Left cardiac atrium (tissue), 4 donors: ENCODE measurements at places on chromosomes 6 and 20. TPM values are rescaled to one million over a fixed set of nuclear protein-coding genes. Genes with fewer than 3 reads are reported as not detected.

DNA sequence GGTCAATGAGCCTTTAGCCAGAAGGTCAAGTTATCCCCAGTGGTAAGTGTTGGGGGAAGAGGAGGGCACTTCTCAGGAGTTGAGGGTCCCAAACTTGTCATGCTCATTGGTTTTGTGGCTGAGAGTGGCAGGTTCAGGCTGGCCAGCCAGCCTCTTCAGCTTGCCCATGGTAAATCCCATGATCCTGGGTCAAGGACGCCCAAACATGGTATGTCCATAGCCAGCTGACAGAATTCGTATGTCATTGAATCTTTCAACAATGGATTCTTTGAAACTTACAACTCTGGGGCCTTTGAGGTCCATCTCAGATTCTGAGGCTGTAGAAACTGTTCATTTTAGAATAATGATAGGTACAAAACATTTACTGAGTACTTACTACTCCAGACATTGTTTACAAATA lies 36.1 kb upstream of the RSPO4 start:
- no peak for DNase-seq

The BPIFB1 gene
- not detected for total RNA-seq

GRCh38 chr6:2127484-2127911 lies 117.9 kb downstream of the GMDS start:
- DNase-seq: peak; percentile 90

DNA sequence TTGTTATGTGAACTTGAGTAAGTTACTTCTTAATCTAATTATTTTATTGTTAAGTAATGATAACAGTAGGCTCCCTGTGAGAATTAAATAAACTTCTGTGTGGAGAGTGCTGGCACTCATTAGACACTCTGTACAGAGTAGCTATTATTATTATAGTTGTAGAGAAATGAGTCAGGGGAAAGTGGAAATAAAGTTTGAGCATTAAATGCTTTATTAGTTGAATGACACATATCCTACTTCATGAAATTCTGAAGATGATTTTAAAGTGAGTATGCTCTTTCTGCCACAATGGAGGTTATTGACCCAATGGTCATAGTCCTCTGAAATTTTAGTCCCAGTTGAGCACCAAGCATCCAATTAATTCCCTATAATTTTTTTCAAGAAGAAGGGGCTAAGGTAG lies 5.9 kb downstream of the ECI2 start:
- no peak for DNase-seq

The NKAIN2 gene
- total RNA-seq: 2.7 TPM

- DNase-seq: no peak
Measured at GRCh38 chr6:157879873-157880254, 56.8 kb downstream of the SNX9 start.

DNA sequence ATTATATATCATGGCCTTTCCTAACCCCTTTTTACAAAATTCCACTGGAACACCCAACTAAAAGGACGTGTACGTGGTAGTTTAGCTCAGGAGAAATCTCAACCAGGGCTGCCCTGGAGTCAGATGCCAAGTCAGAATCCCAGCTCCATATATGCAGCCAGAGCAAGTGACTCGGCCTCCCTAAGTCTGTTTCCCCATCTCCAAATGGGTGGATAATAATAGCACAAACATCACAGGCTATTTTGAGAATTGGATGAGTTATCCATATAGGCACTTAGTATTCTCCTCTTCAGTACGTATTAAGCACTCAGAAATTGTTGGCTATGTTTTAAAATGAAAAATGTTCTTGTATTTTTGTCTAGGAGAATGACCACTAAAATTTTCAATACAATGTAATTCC lies 481.5 kb downstream of the CD109 start:
- DNase-seq: no peak

- DNase-seq: no peak
Measured at GRCh38 chr6:13495112-13495776, 7.8 kb upstream of the GFOD1 start.

- DNase-seq: no peak
Measured at GRCh38 chr6:140017470-140017869, 643.0 kb upstream of the CITED2 start.

The TSBP1 gene
- not detected for total RNA-seq

The HLA-DQB2 gene
- 4.1 TPM for total RNA-seq

GRCh38 chr6:161301338-161301737 lies 27.5 kb upstream of the AGPAT4 start:
- no peak for DNase-seq

DNA sequence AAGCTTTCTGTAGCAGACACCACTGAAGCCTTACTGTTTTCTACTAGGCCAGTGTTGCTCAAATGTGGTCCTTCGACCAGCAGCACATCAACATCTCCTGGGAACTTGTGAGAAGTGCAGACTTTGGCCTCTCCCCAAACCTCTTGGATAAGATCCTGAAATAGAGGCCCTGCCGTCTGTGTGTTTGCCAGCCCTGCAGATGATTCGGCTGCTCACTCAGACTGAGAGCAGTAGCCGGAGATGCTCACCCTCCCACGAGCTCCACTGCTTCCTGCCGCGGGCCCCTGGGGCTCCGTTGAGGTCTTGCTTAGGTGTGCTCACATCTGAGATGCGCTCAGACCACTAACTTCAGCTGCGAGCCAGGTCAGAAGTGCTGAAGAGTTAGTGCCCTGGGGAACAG lies 129.5 kb upstream of the SSTR4 start:
- DNase-seq: peak; percentile 40

DNA sequence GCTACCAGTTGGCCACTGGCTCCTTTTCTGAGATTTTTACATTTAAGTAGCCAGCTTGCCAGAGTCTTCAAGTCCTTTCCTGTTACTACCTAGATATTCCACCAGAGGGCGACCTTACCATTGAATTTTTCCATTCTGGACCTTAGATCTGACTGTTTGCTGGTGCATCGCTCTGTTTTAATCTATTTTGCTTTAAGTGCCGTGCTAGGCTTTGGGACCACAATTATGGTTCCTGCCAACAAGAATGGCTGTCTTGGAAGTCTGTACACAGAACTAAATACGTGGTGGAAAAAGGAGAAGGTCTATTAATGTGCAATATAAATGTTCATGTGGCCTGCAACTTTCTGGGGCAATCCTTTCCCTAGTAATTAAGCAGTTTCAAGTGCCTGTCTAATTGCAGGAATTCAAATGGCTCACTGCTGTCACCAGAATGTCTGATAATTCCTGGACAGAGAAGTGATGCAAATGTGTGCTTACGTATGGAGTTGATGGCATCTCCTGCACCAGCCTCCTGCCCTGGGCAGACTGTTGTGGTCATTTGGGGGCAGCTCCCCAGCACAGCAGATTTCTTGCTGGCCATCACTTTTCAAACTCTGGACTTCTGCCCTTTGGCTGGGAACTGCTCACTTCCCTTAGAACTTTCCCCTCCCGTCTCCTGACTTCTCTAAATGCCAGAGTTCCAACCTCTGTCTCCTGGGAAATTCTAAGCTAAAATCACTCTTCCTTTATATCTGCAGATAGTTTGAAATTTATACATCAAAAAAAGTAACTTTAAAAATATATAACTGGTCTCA lies 5.6 kb upstream of the HLA-DOA start:
- DNase-seq: no peak

- DNase-seq: no peak
Measured at GRCh38 chr20:663315-664090, 10.5 kb upstream of the SRXN1 start.

The CNR1 gene
- 2.4 TPM for total RNA-seq

DNA sequence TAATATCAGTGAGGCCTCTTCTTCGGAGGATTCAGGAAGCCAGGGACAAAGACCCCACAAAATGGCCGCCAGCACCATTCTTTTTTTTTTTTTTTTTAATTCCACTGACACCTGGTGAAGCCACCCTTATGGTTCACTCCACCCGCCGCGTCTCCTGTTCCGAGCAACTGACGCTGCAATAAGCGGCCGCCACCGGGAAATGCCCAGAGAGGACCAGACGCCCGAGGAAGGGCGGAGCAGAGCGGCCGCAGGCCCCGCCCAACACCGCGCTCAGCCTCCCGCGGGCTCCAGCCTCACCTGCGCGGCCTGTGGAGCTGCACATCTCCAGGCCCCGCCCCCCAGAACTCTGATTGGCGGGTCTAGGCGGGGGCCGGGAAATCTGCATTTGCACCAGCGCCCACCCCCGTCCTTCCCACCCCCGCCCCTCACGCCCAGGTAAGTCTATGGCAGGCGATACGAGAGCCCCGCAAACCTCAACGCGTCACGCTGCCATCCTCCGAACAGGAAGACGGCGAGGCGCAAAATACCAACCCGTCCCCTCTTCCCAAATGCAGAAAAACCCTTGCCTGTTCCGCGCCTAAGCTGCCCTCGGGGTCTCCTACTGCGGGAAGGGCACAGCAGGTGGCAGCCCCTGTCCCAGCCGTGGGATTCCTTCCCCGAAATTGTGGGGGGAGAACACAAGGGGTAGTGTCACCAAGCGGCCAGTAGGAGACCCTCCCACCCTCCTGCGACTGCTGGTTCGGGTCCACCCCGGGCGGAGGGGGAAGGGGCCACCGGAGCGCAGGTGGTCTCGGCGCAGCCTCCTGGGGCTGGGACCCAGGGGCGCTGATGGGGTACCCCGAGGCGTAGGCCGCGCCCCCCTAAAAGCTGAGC lies 960 bp downstream of the ATP9A start:
- peak; percentile 73 for DNase-seq

DNA sequence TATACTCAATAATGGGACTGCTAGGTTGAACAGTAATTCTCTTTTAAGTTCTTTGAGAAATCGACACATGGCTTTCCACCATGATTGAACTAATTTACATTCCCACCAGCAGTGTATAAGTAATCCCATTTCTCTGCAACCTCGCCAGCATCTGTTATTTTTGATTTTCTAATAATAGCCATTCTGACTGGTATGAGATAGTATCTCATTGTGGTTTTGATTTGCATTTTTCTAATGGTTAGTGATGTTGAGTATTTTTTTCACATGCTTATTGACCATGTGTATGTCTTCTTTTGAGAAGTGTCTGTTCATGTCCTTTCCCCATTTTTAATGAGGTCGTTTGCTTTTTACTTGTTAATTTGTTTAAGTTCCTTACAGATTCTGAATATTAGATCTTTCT lies 66.5 kb downstream of the STK4 start:
- DNase-seq: no peak

The UCKL1 gene
- 32.4 TPM for total RNA-seq

The EGFL8 gene
- total RNA-seq: 7.1 TPM

The DEFB118 gene
- total RNA-seq: not detected

The WFDC12 gene
- not detected for total RNA-seq

DNA sequence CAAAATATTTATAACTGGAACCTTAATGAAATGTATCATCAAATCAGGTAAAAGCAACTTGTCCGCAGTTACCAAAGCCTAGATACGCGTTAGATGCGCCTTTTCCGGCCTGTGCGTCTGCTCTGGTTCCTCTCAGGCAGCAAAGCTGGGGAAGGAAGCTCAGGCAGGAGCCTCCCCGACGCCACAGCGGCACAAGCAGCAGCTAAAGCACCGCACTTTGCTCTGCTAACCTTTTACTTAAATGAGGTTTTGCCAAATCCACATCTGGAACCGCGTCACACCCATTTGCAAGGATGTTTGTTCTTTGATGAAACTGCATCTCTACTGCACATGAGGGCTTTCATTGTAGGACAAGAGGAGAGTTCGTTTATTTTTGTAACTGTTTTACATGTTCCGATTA lies 36.8 kb downstream of the THBS2 start:
- DNase-seq: no peak

DNA sequence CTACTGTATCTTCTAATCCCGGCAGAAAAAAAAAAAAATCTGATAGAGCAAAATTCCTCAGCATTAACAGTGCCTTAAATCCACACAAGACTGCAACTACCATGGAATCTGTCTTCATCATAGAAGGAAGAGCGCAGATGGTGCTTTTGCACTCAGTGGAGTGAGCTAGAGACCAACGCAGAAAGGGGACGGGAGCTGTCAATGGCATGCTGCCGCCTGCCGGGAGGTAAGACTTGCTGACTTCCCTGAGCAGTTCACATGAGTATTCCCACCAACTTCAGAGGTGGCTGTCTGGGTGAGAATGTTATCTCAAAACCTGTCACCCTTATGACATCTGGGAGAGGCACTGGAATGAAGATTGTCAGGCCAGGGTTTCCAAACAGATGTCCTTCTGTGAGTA lies 35.6 kb downstream of the DZANK1 start:
- no peak for DNase-seq

- DNase-seq: no peak
Measured at GRCh38 chr6:72715119-72715518, 93.3 kb downstream of the KCNQ5 start.

GRCh38 chr6:143468026-143468425 lies 17.4 kb downstream of the PEX3 start:
- DNase-seq: no peak
